Activated CD8-positive, alpha-beta T cell treated with anti-CD3 and anti-CD28 coated beads for 36 hours (primary cell): ENCODE measurements at places on chromosomes 3 and 15.

GRCh38 chr3:58576716-58577115 is 475 bp downstream of the FAM107A start:
- H3K4me3 ChIP-seq: no peak overlapping the region
- DNase-seq: no peak
- H3K36me3 ChIP-seq: no peaks in the 10 kb centered on the region
- H3K4me1 ChIP-seq: no peaks in the 10 kb centered on the region

GRCh38 chr3:123352134-123352554 is 96.7 kb downstream of the ADCY5 start:
- no peaks in the 10 kb centered on the region for H3K36me3 ChIP-seq
- DNase-seq: no peak

- no peaks in the 10 kb centered on the region for H3K4me1 ChIP-seq
- H3K4me3 ChIP-seq: no peak overlapping the region
- no peak for DNase-seq
- H3K36me3 ChIP-seq: no peaks in the 10 kb centered on the region
Observed at GRCh38 chr3:41583014-41583413, 378.9 kb downstream of the ULK4 start.

DNA sequence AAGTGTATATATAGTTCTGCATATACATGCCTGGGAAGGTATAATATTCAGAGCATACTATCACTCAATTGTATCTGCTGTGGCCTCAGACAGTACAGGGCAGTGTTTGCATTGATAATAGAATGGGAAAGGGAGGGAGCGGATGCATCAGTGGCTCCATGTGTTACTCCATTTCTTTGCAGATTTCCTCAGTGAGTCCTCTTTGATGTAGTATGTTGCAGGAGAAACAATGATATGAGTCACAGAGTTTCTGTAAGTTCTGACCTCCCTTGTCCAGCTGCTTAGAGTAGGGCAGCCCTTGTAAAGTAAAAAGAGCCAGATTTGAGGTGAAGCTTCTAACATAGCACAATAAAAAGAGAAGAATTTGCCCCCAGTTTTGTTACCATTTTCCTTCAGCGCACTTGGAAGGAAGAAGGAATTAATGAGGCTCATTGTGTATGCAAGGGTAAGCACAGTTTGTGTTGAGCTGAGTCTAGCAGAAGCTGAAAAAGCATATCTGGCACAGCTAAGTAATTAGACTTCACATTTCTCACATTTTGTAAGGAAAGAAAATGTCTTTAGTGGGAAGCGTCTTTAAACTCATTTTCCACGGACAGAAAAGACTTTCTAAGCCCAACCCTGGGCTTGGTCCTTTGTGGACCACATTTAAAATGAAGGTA is 555.8 kb upstream of the IL12A start:
- H3K27me3 ChIP-seq: no peaks in the 10 kb centered on the region
- no peak overlapping the region for H3K4me3 ChIP-seq

DNA sequence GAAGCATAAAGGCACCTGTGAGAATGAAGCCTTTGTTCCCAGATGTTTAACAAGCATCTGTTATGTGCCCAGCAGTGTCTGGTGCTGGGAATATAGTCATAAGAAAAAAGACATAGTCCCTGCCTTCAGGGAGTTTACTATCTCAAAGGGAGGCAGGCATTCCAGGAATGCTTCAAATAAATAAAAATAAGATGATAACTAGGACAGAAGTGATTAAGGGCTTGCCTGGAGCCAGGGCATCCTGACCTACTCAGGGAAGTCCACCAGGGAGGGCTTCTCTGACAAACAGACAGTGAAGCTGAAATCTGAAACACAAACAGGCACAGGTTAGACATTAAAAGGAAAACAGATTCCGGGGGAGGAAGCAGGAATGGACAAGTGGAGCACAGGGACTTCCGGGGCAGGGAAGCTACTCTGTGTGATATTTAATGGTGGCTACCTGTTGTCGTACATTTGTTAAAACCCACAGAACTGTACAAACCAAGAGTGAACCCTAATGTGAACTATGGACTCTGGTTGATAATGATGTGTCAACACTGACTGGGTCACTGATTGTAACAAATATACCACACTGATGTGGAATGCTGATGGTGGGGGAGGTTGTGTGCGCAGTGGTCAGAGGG is 53.3 kb downstream of the ITGB5 start:
- no peak overlapping the region for H3K27ac ChIP-seq
- H3K36me3 ChIP-seq: no peaks in the 10 kb centered on the region
- H3K27me3 ChIP-seq: peaks cover 4% of the 10 kb centered on the region

- H3K4me1 ChIP-seq: no peaks in the 10 kb centered on the region
- H3K4me3 ChIP-seq: no peak overlapping the region
- no peak for DNase-seq
- H3K27me3 ChIP-seq: no peaks in the 10 kb centered on the region
- H3K36me3 ChIP-seq: no peaks in the 10 kb centered on the region
Observed at GRCh38 chr3:78634316-78634715, 1133.5 kb downstream of the ROBO1 start.

GRCh38 chr3:143001034-143001368 is 369 bp upstream of the U2SURP start:
- H3K36me3 ChIP-seq: peaks cover 14% of the 10 kb centered on the region
- peaks cover 4% of the 10 kb centered on the region for H3K27me3 ChIP-seq
- peak overlapping the region; percentile 92 for H3K4me3 ChIP-seq
- H3K4me1 ChIP-seq: peaks cover 24% of the 10 kb centered on the region
- peak; percentile 77 for DNase-seq

GRCh38 chr15:68031404-68031803 is 22.7 kb upstream of the PIAS1 start:
- DNase-seq: no peak
- no peak overlapping the region for H3K27ac ChIP-seq
- no peaks in the 10 kb centered on the region for H3K4me1 ChIP-seq
- H3K27me3 ChIP-seq: peaks cover 13% of the 10 kb centered on the region

- no peak for DNase-seq
- H3K4me1 ChIP-seq: peaks cover under 1% of the 10 kb centered on the region
- peaks cover 9% of the 10 kb centered on the region for H3K36me3 ChIP-seq
- H3K27me3 ChIP-seq: no peaks in the 10 kb centered on the region
- no peak overlapping the region for H3K27ac ChIP-seq
Observed at GRCh38 chr3:125045194-125045593, 10.6 kb downstream of the HEG1 start.

DNA sequence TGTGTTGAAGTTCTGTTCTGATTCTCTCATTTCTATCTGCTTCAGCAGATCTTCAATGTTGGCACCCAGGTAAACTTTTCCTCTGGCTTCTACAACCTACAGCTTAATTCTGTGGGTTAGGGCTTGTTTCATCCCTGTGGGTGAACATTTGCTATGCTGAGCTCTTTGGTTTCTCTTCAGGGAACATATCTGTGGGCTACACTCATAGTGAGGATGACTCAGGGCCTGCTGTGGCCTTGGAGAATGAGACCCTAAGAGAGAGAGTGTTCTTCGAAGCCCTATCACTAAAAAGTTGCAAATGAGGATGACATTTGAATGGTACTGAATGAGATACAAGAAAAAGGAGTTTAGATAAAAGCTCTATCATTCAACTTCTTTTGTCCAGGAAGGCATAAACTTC is 346.2 kb upstream of the CBLB start:
- peaks cover 35% of the 10 kb centered on the region for H3K36me3 ChIP-seq
- H3K27ac ChIP-seq: peak overlapping the region; percentile 85
- DNase-seq: peak; percentile 78
- peak overlapping the region; percentile 6 for H3K4me3 ChIP-seq
- no peaks in the 10 kb centered on the region for H3K27me3 ChIP-seq

GRCh38 chr3:171283183-171283847 is 176.9 kb downstream of the TNIK start:
- H3K36me3 ChIP-seq: peaks cover 5% of the 10 kb centered on the region
- DNase-seq: no peak
- no peak overlapping the region for H3K27ac ChIP-seq

DNA sequence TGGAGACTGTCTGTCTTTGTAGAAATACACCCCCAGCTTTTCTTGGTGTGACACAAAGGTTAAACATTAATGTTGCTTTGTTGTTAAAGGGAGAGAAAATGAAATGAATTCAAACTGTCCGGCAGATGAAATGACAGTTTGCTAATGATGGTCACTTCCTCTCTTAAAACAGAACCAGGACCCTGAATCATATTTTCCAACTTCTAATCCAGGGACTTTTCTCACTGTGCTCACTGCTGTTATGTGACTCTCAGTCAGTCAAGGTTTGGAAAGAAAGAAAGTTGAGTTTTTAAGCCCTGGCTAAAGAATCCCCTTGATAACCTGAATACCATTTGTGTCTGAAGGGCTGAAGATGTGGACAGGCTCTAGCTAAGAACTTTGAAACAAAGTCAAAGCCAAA is 215.8 kb downstream of the AGBL1 start:
- H3K36me3 ChIP-seq: no peaks in the 10 kb centered on the region
- no peak for DNase-seq
- H3K4me1 ChIP-seq: no peaks in the 10 kb centered on the region
- no peak overlapping the region for H3K27ac ChIP-seq
- H3K4me3 ChIP-seq: no peak overlapping the region

DNA sequence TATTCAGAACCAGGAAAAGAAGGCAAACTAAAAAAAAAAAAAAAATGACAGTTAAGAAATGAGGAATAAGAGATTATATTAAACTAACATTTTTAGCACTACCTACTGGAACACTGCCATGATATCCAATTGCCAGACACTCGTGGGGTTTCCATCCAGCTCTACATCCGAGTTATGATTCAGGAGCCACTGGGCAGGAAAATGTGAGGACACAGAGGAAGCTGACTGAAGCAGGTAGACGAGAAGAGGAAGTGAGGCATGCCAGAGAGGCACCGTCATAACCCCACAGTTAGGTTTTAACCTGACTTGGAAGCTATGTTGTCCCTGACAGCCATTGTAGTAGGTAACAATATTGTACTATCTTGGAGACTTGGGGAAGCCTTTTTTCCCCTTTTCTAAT is 495.0 kb downstream of the NLGN1 start:
- DNase-seq: no peak
- H3K4me3 ChIP-seq: no peak overlapping the region
- no peak overlapping the region for H3K27ac ChIP-seq
- no peaks in the 10 kb centered on the region for H3K4me1 ChIP-seq

GRCh38 chr3:183044547-183045229 is 54.6 kb downstream of the MCCC1 start:
- H3K4me3 ChIP-seq: no peak overlapping the region
- peak overlapping the region; percentile 45 for H3K27ac ChIP-seq
- peaks cover 33% of the 10 kb centered on the region for H3K36me3 ChIP-seq
- DNase-seq: no peak
- no peaks in the 10 kb centered on the region for H3K27me3 ChIP-seq

- H3K27me3 ChIP-seq: no peaks in the 10 kb centered on the region
- H3K36me3 ChIP-seq: peaks cover 3% of the 10 kb centered on the region
- no peak for DNase-seq
Observed at GRCh38 chr15:68300115-68300940, 22.8 kb downstream of the FEM1B start.

DNA sequence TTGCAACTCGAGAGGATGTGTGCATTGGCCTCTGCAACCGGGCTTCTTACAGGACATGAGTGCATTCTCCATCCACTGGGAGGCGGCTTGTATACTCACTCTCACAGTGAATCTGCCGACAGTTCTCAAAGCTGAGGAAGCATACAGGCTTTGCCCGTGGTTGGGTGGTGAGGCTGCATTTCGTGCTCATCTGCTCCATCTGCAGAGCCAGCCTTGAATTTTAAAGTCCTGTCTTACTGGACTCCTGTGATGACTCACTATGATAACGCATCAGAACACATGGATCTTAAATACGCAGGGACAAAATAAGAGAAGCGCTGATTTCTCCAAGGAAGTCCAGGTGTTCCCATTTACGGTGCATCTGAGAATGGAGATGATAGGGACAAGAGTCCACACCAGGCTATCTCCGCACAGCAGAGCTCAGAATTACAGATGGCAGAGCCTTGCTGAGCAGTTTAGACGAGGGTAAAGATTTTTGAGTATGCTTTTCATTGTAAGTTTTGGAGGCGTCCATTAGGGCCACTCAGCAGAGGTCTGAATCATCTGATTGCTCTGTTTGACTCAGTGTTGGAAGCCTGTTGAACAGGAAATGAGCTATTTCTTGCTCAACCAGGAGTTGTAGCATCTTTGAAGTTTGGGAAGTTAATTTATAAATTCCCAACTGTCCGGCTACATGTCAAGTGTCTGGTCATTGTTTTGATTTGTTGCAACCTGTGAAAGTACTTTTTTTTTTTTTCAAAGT is 87.1 kb downstream of the GABRG3 start:
- no peaks in the 10 kb centered on the region for H3K27me3 ChIP-seq
- H3K36me3 ChIP-seq: no peaks in the 10 kb centered on the region

DNA sequence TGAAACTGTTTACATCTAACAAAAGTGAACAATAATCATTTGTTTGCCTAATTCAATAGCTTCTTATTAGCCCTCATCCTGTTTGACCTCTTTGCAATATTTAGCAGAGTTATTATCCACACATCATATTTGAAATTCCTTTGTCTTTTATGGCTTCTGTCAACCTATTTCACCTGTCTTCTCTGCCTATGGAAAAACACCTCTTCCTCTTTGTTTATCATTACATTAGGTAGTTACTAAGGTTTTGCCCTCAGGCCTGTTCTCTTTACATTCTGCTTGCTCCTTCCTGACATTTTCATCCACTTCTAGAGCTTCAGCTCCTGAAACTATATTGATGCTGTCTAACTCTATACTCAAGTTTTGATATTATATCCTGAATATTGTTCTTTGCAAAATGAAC is 183.0 kb downstream of the SUCNR1 start:
- peaks cover 2% of the 10 kb centered on the region for H3K27me3 ChIP-seq
- H3K36me3 ChIP-seq: no peaks in the 10 kb centered on the region
- H3K27ac ChIP-seq: no peak overlapping the region
- DNase-seq: no peak
- no peaks in the 10 kb centered on the region for H3K4me1 ChIP-seq
- no peak overlapping the region for H3K4me3 ChIP-seq
